ENCODE measurements at places on chromosomes 5 and 9.

GRCh38 chr9:124078641-124079040, 67.1 kb downstream of the LHX2 start:
- peak; percentile 51 for DNase-seq

DNA sequence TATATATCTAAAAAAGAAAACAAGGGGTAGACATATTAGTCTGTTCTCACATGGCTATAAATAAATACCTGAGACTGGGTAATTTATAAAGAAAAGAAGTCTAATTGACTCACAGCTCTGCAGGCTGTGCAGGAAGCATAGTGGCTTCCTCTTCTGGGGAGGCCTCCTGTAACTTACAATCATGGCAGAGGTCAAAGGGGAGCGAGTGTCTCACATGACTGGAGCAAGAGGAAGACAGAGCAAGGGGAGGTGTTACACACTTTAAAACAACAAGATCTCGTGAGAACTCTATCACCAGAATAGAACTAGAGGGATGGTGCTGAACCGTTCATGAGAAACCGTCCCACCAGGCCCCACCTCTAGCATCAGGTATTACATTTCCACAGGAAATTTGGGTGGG, 616.8 kb downstream of the TLE4 start:
- DNase-seq: no peak

- DNase-seq: no peak
Measured at GRCh38 chr5:90803876-90804275, 245.3 kb downstream of the ADGRV1 start.

GRCh38 chr5:1874771-1875220, 7.9 kb downstream of the IRX4 start:
- no peak for DNase-seq

GRCh38 chr9:109026306-109026705, 13.0 kb upstream of the CTNNAL1 start:
- DNase-seq: no peak

Measured in RWPE1 (cell line).